ENCODE measurements at places on chromosomes 4 and X.

DNA sequence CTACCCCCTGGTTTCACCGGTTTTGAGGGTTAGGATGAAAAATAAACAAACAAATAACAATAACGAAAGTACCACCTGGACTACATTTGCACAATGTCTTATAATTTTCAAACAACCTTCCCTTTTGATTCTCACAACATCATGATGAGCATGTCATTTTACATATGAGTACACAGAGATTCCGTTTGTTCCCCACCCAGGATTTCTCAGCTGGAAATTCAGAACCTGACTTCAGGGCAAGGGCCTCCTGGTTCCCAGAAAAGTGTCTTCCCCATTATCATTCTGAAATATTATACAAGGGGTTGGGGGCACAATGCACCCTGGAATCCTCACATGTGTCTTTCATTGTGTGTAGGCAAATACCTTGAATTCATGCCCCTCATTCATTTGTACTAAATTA lies 135.8 kb upstream of the NOCT start:
- DNase-seq, result no peak

- no peak for DNase-seq
These were observed 46.5 kb downstream of the FGF2 start for GRCh38 chr4:122873146-122873545.

GRCh38 chr4:156790866-156791265 lies 180.7 kb downstream of the PDGFC start:
- no peak for DNase-seq

- DNase-seq, result no peak
These were observed 89.2 kb downstream of the CDS1 start for GRCh38 chr4:84672177-84672576.

GRCh38 chrX:151970661-151971060 lies 3.8 kb downstream of the GABRE start:
- DNase-seq, result peak; percentile 42

GRCh38 chrX:53163436-53163835 lies 61.6 kb downstream of the KDM5C start:
- DNase-seq, result no peak

DNA sequence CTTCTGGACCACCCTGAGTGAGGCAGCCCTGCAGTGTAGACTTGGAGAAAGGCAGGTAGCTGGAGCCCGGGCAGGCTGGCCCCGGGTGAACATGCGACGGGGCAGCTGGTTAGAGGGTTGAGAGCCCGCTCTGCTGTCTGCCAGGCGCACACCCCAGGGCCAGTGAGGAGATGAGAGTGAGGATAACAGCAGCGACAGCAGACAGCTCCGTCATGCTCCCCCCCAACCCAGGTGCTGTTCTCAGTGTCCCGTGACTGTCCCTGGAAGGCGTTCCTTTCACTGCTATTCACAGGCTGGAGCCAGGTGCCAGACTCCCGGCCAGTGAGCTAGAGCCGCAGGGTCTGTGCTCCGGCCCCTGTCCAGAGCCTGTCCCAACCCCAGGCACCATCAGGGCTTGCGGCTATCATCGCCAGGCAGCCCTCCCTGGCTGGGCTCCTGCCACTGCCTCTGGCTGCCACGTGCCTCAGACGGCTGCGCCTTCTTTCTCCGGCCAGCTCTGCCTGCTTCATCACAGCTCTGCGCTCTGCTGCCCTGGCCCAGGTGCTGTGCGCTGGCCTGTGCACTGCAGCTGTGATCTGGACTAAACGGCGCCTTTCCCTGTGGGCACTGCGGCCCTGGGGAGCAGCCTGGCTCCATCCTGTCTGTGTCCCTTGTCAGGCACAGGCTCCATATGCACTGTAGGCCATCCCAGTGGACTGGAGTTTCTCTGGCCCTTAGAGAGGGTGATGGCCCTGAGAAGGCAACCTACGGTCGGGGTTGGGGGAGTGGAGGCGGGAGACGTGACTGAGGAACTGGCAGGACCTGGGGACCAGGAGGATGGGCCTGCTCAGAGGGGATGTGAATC lies 19.8 kb downstream of the NSG1 start:
- DNase-seq, result no peak

GRCh38 chr4:26204911-26205370 lies 115.9 kb upstream of the RBPJ start:
- DNase-seq, result no peak

GRCh38 chrX:115339441-115340025 lies 50.0 kb downstream of the LUZP4 start:
- no peak for DNase-seq
